ENCODE measurements at places on chromosomes 11 and 22.

DNA sequence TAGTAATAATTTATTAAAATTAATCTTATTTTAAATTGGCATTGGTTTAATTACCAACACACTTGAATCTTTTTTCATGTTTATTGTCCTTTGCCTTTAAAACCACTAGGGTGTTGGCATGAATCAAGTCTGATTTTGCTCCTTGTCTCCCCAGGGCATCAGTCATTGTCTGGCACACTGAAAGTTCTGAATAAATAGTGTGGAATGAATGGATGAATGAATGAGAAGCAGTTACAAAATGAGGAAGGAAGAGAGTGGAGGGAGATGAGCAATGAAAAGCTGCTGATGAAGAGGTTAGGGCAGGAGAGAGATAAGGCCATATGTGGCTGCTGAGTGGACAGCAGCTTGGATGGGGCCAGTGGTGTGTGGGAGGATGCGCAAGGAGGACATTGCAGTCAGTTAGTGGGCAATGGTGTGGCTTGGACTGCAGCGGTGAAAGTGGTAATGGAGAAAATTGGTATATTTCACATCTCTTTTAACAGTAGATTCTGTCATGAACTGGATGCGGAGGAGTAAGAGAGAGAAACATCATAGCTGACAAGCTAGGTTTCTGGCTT lies 132.0 kb downstream of the SPON1 start:
- no peak for DNase-seq

DNA sequence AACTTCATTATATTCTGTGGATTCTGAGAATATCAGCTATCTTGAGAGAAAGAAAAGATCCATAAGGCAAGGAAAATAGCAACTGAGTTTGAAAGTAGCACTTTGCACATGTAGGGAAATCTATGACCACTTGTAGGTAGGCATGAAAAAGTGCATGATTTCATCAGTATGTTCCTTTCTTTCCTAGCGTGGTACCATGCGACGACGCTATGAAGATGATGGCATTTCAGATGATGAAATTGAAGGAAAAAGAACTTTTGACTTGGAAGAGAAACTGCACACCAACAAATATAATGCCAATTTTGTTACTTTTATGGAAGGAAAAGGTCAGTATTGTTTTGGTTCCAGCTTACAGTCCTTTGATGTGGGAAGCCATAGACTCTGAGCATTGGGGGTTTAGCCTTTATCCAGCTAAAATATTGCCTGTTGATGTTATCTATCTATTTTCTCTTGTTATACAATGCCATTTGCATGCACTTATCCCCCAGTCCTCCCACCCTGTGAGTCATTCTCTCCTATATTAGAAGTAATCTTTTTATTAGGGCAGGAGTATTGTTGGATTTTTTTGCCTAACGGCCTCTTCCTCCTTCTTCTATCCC lies 60.9 kb downstream of the KDM2A start:
- no peak for DNase-seq

DNA sequence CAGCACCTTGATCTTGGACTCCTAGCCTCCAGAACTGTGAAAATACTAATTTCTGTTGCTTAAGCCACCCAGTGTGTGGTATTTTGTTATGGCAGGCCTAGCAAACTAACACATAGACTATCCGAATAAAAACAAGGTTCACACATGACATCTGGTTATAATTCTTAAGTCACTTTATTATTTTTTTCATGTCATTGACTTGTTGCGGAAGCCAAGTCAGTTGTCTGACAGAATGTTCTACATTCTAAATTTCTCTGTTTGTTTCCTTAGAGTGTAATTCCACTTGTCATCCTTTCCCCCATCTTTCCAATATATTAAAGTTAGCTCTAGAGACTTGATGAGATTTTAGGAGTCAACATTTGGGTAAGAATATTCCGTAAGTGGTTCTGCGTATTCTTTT lies 40.6 kb downstream of the RAB30 start:
- no peak for DNase-seq

- no peak for DNase-seq
These were observed 427.4 kb upstream of the CADM1 start for GRCh38 chr11:115931548-115932083.

GRCh38 chr11:125224391-125225021 lies 60.0 kb downstream of the PKNOX2 start:
- no peak for DNase-seq

GRCh38 chr22:29848111-29848510 lies 10.0 kb upstream of the ASCC2 start:
- DNase-seq = no peak

GRCh38 chr11:126354631-126355323 lies 709 bp upstream of the ST3GAL4 start:
- no peak for DNase-seq

- no peak for DNase-seq
These were observed 17.2 kb upstream of the BSX start for GRCh38 chr11:122998727-122999366.

GRCh38 chr22:41256254-41257253 lies 15.8 kb upstream of the CHADL start:
- no peak for DNase-seq

DNA sequence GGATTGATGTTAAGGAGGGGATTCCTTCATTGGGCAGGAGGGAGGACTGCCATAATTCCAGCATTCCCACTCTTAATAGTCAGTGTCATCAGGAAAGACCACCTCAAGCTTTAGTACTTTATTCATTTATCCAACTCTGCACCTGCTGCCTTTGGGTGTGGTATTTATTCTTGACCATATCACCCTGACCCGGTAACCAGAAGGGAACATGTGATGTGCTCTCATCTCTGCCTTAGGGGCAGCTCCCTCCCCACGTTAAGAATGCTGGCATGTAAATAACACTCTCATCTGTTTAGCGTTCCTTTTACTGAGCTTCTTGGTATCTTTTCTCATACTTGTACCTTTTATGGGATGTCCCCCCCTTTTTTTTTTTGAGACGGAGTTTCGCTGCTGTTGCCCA lies 7.7 kb downstream of the CAT start:
- no peak for DNase-seq

- DNase-seq = no peak
These were observed 45.7 kb downstream of the TRIOBP start for GRCh38 chr22:37742376-37743171.

- DNase-seq = no peak
These were observed 22.4 kb downstream of the SLC22A6 start for GRCh38 chr11:62962391-62962790.

DNA sequence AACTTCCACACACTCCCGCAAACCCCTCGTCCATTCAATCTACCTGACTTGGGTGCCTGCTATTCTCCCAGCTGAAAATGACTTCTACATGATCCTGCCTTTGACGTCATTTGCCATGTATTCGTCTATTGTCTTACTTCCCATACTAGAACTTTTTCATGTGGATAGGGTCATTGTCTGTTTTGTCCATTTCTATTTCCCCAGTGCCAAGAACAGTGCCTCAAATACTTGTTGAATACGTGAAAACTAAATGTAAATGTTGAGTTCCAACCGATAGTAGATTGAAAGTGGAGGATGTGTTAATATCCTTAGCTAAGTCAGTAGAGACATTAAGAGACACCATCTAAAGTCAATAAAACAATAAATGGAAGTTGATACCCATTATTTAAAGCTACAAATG lies 935 bp downstream of the TRIM68 start:
- no peak for DNase-seq

DNA sequence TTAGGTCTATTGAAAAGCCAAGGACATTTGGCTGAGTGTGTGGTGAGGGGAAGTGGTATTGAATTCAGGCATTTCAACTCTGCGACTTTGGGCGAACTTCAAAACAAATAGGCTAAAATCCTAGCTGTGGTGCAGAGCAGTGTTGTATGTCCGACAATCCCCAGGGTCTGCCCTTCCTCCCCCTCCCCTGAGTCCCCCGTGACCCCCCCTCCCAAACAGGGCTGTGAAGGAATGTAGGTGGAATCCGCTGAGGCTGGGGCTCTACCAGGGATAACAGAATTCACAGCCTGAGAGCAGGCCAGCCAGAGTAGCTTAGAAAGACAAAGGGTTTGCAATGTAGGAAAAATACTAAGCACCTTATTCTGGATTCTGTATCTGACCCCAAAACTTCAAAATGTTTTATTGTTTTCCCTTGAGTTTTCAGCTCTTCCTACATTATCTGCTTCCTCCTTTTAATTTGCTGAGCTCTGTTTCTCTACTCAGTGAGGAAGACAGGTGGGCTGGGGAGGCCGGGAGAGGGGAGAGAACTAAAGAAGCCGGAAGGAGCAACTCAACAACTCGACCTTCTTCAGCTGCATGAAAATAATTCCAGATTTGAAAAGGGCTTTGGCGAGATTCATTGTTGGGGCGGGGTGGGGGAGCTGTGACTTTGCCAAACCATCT lies 315.2 kb downstream of the BLID start:
- no peak for DNase-seq

DNA sequence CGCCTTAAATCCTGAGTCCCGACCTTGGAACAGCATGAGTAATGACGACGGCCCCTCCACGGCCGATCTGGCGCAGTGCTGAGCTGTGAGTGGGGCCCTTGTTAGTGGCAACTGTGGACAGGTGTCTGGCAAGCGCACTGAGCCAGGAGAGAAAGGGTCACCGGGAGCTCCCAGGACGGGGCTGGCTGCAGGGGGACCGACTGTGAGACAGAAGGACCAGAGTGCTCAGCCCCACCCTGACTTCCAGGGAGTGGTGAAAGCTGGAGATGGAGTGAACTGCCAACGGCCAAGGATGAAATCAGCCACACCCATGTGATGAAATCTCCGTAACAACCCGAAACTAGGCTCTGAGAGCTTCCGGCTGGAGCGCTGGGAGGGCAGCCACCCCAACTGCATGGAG lies 228.6 kb downstream of the BRD1 start:
- DNase-seq = no peak

DNA sequence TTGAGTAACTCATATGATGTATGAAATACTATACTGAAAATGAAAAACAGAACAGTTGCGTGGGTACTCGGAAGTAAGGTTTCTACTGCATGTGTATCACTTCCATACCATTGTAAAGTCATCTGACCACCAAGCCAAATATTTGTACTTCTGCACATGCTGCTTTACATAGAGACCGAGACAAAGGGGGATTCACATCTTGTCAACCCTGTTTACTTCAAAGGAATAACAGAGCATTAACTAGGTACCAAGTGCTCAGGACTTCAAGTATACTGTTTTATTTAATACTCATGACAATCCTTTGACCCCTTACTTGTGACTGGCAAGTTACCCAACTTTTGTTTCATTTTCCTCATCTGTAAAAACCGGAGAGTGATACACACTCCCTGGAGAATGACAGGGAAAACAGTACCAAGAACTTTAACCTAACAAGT lies 9.9 kb downstream of the MAPK1 start:
- DNase-seq = no peak

DNA sequence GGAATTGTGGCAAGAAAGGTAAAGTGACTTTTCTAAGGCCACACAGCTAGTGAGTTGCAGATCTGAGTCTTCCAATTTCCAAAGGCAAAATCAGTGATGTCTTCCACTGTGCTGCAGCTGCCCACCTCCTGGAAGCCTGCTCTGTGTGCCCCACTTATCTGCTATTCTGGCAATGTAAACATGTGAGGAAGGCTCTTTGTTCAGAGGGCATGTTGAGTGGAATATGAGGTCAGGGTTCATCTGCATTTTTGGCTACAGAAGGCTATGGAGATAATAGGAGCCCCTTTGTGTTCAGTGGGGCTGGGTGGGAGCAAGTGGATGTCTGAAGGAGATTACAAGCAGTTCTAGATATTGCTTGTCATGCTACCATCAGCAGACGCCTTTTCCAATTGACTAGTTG lies 396.2 kb downstream of the BUD13 start:
- DNase-seq = no peak

- no peak for DNase-seq
These were observed 17.3 kb downstream of the TRAF6 start for GRCh38 chr11:36492724-36493304.

DNA sequence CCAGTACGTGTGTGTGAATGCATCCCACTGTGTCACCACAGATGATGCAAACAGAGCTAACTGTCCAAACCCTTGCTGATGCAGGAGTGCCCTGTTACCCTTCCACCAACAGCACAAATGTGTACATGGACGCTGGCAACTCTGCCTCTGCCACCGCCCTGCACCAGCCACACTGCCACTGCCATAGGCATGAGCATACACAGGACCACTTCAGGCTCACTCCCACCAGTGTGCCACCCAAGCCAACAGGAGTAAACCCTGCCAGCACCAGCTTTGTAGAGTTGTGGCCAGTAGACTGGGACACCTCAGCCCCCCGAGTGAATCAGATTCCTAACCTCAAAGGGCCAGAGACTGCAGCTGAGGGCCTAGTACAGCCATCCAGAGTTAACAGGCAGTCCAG lies 34.0 kb downstream of the NOX4 start:
- DNase-seq = no peak

DNA sequence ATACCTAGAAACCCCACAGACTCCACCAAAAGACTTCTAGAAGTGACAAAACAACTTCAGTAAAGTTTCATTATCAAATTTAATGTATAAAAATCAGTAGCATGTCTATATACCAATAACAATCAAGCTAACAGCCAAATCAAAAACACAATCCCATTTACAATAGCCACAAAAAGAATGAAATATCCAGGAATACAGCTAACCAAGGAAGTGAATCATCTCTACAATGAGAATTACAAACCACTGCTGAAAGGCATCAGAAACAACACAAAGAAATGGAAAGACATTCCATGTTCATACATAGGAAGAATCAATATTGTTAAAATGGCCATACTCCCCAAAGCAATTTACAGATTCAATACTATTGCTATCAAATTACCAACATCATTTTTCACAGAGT lies 46.0 kb downstream of the PRCP start:
- DNase-seq = no peak

DNA sequence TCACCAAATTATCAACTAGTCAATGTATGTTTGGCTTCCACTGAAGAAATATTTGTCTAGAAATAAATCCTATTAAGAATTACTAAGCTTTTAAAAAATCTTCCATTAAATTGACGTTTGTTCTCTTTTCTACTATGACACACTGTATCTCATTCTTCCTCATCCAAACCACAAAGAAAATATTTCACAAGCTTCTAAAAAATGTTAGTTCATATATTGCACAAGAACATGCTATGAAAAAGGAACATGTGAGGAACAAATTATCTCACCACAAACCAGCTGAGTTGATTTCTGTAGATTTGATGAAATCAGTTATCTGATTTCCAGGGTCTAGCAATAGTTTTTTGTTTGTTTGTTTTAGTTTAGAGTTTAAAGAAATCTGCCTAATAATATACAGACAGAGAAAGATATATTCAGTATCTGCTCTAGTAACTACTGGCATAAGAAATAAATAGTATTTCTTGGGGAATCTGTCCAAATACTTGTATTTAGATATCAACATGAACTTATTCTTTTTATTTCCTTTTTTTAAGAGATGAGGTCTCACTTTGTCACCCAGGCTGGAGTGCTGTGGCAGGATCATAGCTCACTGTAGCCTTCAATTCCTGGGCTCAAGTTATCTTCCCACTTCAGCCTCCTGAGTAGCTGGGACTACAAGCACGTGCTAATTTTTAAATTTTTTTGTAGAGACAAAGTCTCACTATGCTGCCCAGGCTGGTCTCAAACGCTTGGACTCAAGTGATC lies 161.7 kb downstream of the ATG16L2 start:
- no peak for DNase-seq

- DNase-seq = no peak
These were observed 13.9 kb upstream of the BAIAP2L2 start for GRCh38 chr22:38124236-38124974.

GRCh38 chr22:17086296-17086695 lies 1.5 kb downstream of the IL17RA start:
- DNase-seq = no peak

GRCh38 chr11:86696004-86696403 lies 23.6 kb upstream of the ME3 start:
- no peak for DNase-seq
